ENCODE measurements at places on chromosomes 12 and 14.

DNA sequence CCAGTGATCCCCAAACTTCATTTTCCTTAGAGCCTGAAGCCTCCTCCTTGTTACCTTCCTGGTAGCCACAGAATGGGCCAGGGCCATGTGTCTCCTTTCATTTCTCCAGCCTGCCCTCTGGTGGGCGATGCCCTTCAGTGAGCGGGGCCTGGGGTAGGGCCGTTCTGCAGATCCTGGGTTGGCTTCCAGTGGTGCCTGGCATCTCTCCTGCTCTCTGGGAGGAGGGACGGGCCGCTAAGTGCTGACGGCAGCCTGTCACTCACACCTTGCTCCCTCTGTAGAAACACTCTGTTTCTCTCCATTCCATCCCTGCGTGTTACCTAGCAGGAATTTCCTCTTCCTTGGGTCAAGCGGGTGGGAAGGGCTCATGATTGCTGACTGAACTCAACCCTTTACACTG is 232.1 kb downstream of the CACNA1C start:
- no peaks in the 10 kb centered on the region for H3K27me3 ChIP-seq
- peak; percentile 56 for DNase-seq
- H3K4me1 ChIP-seq: peaks cover 73% of the 10 kb centered on the region
- no peak overlapping the region for H3K4me3 ChIP-seq
- no peak overlapping the region for H3K27ac ChIP-seq

- no peak overlapping the region for H3K27ac ChIP-seq
- no peaks in the 10 kb centered on the region for H3K36me3 ChIP-seq
- no peak overlapping the region for H3K4me3 ChIP-seq
Measured at GRCh38 chr12:70638639-70639360, 1.6 kb upstream of the PTPRB start.

DNA sequence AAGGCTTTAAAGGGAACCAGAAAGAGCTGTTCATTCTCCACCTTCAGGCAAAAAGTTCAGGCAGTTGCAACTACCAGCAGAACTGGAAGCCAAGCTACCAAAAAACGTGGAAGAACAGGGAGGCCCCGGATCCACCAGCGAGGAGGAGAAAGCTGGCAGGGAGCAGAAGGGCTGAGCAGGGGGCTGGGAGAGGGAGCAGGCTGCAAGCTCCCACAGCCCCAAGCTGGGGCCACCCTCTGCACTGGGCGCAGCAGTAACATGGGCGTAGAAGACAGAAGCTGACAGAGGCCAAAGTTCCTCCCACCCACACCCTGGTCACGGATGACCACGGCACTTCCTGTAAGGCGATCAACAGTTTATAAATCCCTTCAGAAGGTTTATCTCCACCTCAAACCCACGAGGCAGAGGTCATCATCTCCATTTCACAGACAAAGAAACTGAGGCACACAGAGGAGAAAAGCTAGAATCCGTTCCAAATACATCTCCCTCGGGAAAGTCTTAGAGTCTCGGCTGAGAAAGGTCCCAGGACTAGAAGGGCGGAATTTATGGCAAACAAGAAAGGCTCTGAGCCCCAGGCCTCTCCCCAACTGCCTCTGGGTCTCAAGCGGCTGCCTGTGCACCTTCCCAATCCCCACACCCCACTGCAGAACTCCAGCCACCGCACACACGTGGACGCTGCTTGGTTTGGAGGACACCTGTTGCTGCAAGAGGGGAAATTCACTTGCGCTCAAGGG is 1.8 kb downstream of the CCDC85C start:
- H3K4me1 ChIP-seq: peaks cover 3% of the 10 kb centered on the region
- no peak for DNase-seq
- H3K27me3 ChIP-seq: peaks cover 7% of the 10 kb centered on the region
- no peak overlapping the region for H3K27ac ChIP-seq
- no peaks in the 10 kb centered on the region for H3K36me3 ChIP-seq

- H3K4me1 ChIP-seq: no peaks in the 10 kb centered on the region
- no peaks in the 10 kb centered on the region for H3K27me3 ChIP-seq
- DNase-seq: no peak
- H3K27ac ChIP-seq: no peak overlapping the region
Measured at GRCh38 chr12:3319723-3320492, 171.1 kb upstream of the PRMT8 start.

DNA sequence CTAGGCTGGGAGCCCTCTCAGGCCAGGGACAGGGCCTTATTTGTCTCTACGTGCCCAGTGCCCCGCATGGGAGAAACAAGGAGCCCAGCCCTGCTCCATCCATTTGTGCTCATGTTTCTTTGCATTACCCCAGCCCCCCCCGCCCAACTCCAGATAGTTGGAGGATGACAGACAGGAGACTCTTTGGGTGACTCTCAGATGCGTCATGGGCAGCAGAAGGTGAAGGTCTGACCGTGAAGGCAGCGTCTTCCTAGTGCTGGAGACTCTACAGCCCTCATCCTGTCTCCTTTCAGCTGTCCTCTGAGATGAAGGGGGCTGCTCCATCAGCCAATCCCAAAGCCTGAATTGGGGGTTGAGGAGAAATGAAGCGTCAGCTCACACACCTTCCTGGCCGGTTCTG is 283 bp upstream of the PSMB11 start:
- no peaks in the 10 kb centered on the region for H3K36me3 ChIP-seq
- no peak overlapping the region for H3K4me3 ChIP-seq

- no peak overlapping the region for H3K27ac ChIP-seq
- peak; percentile 93 for DNase-seq
- H3K4me1 ChIP-seq: peaks cover 58% of the 10 kb centered on the region
- H3K36me3 ChIP-seq: no peaks in the 10 kb centered on the region
- H3K4me3 ChIP-seq: no peak overlapping the region
Measured at GRCh38 chr12:52633383-52633782, 15.0 kb upstream of the KRT73 start.
